ENCODE measurements at places on chromosomes 2 and 18. TPM values are rescaled to one million over a fixed set of nuclear protein-coding genes. Genes with fewer than 3 reads are reported as not detected.

Gene DCDC2C
- total RNA-seq = not detected

Gene HRH4
- total RNA-seq = not detected

Gene ELOA2
- total RNA-seq = not detected

Gene C1GALT1C1L
- total RNA-seq = 0.31 TPM

Gene RAB31
- total RNA-seq = 0.78 TPM

Gene LNPK
- 35.7 TPM for total RNA-seq

Gene IL1F10
- total RNA-seq = not detected

Gene KCNG2
- not detected for total RNA-seq

Gene SLC4A3
- total RNA-seq = not detected

Gene DCC
- total RNA-seq = not detected

Gene TMEM178A
- 0.16 TPM for total RNA-seq

Gene EHD3
- 1.2 TPM for total RNA-seq

Gene CHRNG
- total RNA-seq = not detected

Gene UGT1A8
- not detected for total RNA-seq

Gene PIEZO2
- not detected for total RNA-seq

Gene MARCO
- not detected for total RNA-seq

Gene CFC1
- not detected for total RNA-seq

Gene WDR43
- total RNA-seq = 191 TPM

Gene TEX44
- not detected for total RNA-seq

Gene SCN3A
- total RNA-seq = 0.06 TPM

Gene STK17B
- total RNA-seq = 151 TPM

Gene CDK5R2
- not detected for total RNA-seq
